Type B pancreatic cell (in vitro differentiated cells): ENCODE measurements at places on chromosomes 5 and 9. TPM values are rescaled to one million over a fixed set of nuclear protein-coding genes. Genes with fewer than 3 reads are reported as not detected.
A peak's percentile ranks its signal among the peaks of the same experiment; 100 is the strongest.

DNA sequence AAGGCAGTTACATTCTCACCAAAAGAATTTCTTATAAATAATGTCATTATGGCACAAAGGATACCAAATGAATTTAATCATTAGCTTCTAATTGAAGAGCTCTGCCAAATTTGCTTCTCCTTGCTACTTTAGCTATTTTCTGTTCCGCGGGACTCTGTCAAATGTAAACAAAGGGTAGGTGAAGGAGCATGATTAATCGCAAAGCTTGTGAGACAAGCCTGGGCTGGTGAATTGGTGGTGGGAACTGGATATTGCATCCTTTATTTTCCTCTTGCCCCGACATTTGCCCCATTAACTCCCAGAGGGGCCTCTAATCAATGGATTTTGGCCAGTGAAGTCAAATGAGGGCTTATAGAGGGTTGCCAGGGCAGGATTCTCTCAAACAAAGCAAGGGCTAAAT, 234.2 kb upstream of the RFX3 start:
- DNase-seq: no peak

Gene SHISAL2B
- total RNA-seq: 0.63 TPM in 1 of 2 replicates, not detected in the other

Gene LMX1B
- total RNA-seq: 13.6 and 33.6 TPM in 2 replicates

GRCh38 chr5:6504677-6505415, 56.2 kb downstream of the UBE2QL1 start:
- no peak for DNase-seq

DNA sequence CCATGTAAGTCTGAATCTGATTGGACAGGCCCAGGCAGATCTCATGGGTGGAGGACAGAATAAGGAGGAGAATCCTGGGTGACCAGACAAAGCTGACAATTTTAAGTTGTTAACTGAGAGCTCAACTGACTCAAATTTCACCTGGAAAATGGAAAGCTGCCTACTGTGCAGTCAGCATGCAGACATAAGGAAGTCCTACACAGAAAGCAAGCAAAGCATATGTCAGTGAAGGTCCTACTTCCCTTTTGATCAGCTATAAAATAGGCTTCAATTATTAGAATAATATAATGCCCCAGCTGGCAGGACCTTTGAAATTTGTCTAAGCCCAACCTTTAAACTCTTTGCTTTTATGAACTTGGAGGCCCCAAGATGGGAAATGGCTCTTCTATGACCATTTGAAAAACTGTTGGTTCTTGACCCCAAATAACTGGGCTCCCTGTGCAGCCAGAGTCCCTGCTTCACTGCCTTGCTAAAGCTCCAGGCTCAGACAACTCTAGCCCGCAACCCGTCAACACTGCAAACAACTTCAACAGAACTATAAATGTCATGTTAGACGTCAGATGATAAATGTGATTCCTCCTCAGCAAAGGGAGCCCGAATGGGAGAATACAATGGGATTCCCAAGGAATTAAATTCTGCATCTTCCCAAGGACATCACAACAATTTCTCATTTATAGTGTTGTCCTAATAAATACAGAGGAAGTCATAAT, 118.9 kb upstream of the ADRA1B start:
- DNase-seq: no peak

Gene TMC1
- not detected in 2 replicates for total RNA-seq

Gene PLPPR1
- total RNA-seq: 3.2 and 6.2 TPM in 2 replicates

DNA sequence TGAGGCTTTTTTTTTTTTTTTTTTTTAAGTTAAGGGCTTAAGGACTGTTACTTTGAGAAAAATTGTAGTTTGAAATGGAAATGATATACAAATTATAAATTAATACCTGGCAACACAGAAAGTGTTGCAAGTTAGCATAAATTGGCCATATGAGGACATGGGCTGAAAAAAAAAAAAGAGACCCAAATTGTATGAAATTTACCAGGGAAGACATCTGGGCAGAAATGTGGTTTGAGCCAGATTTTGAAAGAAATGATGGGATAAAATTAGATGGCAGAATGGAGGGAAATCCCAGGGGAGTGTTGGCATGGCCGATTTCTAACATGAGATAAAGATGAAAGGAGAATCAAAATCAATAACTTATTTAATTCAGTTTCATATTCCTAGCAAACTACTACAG, 472.1 kb downstream of the CTNND2 start:
- DNase-seq: no peak

Gene KCNV2
- total RNA-seq: not detected in 2 replicates

- no peak for DNase-seq
Observed at GRCh38 chr5:35963381-35963843, 25.0 kb upstream of the CAPSL start.

Gene PCDHGB1
- total RNA-seq: 1.1 and 1.8 TPM in 2 replicates

DNA sequence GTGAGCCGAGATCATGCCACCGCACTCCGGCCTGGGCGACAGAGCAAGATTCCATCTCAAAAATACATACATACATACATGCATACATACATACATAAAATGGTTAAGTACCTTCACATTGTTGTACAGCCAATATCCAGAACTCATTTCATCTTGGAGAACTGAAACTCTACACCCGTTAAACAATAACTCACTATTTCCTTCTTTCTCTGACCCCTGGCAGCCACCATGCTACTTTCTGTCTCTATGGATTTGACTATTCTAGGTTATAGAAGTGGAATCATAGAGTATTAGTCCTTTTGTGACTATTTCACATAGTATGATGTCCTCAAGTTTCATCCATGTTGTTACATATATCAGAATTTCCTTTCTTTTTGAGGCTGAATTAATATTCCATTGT, 9.6 kb upstream of the KIF27 start:
- no peak for DNase-seq

- DNase-seq: no peak
Observed at GRCh38 chr9:127368852-127369402, 28.0 kb upstream of the SLC2A8 start.

Gene FOXD4L4
- 0.51 TPM in 1 of 2 replicates, not detected in the other for total RNA-seq

Gene LYRM7
- total RNA-seq: 6.4 and 9.3 TPM in 2 replicates

Gene GHR
- total RNA-seq: 2.6 and 6.5 TPM in 2 replicates

GRCh38 chr5:104353371-104353770, 790.8 kb upstream of the NUDT12 start:
- no peak for DNase-seq

DNA sequence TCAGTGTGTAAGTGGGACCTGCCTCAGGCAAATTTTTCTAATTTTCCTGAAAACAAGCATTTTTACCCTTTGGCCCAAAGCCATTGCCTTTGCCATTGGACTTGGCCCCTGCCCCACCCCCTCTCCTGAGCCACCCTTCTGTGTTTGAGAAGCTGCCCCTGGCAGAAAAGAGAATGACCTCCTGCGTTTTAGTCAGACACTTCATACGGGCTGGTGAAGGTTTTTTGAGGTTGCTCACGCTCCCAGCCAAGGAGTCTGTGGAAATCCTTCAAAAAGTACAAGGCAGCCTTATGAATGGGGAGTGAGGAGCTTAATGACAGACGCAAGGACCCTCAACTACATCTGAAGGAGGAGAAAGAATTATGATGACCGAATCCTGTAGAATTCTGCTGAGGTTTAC, 308.9 kb downstream of the SLIT3 start:
- no peak for DNase-seq

Gene FGFR4
- 33.0 and 34.1 TPM in 2 replicates for total RNA-seq

- no peak for DNase-seq
Observed at GRCh38 chr9:121038804-121039203, 11.3 kb downstream of the C5 start.

GRCh38 chr9:82912645-82913044, 150.3 kb downstream of the RASEF start:
- DNase-seq: no peak

Gene PKD2L2
- not detected in 2 replicates for total RNA-seq

- DNase-seq: no peak
Observed at GRCh38 chr5:72818866-72819534, 2.5 kb downstream of the TNPO1 start.

DNA sequence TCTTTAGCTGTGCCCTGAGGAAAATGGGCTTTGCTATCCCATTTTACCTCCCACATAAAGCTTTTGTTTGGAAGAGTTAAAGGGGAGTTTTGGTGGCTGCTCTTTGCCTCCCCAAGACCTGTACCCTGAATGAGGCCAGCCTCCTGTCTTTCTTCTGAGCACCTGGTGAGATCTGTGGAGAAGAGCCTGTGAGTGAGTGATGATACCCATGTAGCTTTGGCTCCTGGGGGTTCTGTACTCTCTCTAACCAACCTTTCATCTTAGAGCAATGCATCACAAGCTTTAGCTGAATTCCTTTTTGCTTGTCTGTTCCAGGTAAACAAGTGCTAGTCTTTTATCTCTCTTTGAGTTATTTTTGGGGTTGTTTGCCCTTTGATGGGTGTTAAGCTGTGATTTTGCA, 73.6 kb downstream of the SCAMP1 start:
- DNase-seq: no peak

- DNase-seq: no peak
Observed at GRCh38 chr9:134385915-134386314, 59.7 kb downstream of the RXRA start.

DNA sequence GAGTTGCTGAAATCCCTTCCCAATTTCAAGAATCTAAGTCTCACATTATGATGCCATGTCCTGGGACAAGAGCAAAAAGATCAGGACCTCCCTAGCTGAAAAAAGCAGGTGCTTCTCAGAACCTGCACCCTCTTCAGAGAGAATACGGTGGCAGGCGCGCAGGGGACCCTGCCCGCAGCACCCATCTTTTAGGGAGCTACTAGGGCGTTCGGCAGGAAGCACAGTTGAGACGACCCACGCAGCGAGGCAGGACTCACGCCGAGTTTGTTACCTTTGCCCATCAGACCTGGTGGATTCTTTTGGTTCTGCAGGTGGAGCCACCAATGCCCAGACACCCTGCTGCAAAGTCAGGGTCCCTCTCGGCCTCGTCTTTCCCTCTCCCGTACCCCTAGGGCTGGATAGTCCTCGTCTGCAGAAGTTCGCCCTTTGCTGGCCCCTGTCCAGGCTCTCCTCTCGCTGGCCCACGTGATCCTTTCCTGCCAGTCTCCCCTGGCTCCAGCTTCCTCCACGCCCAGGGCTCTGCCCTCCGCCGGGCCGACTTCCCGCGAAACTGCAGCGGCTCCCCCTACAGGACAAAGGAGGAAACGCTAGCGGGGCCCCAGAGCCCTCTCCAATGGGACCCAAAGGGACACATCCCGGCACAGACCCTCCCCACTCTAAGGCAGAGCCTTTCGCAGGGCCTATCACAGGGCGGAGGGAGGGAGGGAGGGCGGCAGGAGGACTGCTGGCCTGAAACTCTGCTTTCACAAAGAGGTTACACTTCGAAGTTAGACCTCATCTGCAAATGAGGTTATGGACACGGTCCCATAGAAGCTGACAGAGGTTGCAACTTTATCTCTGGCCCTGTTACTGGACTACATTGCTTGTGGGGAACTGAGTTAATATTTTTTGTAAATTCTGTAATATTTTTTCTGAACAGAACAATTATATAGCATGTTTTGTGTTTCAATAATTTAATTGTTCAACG, 28.8 kb downstream of the TMEM174 start:
- DNase-seq: peak; percentile 81

DNA sequence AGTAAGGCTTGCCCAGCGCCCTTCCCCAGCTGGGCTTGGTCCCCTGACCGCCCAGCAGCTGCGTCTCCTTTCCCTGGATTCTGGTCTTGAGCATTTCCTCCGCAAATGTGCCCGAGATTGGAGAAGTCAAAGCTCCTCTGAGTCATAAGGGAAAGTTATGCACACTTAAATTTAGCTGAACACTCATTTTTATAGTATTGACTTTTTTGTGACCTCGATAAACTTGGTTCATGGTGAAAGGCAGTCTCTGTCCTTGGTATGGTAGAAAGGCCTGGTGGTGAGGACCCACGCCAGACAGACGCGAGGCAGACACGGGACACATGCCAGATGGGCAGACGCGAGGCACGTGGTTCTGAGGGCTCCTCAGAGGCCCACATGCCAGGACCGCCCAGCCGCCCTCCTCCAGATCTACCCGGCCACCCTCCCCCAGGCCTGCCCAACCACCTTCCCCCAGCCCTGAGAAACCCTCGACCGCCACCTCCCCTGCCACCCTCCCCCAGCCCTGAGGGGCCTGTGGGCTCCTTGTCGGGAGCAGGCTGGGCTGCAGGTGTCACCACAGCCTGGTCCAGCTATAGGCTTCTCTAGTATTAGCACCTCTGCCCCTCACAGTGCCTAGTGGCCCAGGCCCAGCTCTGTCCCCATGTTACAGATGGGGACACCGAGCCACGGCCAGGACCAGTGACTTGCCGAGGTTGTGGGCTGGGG, 60.9 kb upstream of the CACNA1B start:
- no peak for DNase-seq

DNA sequence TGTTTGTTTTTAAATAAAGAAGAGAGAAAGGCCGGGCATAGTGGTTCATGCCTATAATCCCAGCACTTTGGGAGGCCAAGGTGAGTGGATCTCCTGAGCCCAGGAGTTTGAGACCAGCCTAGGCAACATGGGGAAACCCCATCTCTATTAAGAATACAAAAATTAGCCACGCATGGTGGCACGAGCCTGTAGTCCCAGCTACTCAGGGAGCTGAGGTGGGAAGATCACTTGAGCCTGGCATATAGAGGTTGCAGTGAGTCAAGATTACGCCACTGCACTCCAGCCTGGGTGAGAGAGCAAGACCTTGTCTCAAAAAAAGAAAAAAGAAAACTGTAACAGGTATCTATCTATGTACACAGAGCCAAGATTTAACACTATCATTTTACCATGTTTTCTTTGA, 34.2 kb upstream of the CDC42SE2 start:
- DNase-seq: no peak

- DNase-seq: no peak
Observed at GRCh38 chr5:113678924-113679575, 165.6 kb downstream of the YTHDC2 start.

DNA sequence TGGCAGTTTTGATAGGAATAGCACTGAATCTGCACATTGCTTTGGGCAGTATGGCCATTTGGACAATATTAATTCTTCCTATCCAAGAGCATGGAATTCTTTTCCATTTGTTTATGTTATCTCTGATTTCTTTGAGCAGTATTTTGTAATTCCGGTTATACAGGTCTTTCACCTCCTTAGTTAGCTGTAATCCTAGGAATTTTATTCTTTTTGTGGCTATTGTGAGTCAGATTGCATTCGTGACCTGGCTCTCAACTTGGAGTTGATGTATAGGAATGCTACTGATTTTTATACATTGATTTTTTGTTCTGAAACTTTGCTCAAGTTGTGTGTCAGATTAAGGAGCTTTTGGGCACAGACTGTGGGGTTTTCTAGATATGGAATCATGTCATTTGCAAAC, 24.0 kb downstream of the TMEM161B start:
- no peak for DNase-seq

Gene SPATA31E1
- total RNA-seq: not detected in 2 replicates

Gene OR13C5
- not detected in 2 replicates for total RNA-seq

DNA sequence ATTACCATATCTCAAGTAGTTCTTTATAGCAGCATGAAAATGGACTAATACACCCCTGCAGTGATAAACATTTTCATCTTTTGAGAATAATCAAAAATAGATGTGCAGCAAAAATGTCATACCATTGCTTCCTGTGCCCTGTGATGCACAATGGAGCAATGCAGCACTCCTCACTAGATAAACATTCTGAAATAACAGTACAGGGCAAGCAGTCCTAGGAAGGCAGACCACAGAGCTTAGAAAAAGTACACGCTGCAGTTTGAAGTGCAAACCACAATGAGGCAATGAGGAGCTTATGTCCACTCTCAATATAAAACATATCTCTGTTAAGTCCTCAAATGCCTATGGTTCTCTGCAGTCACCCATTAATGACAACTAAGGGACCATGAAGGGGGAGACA, 367.6 kb downstream of the PDE4D start:
- DNase-seq: no peak

Gene MCTP1
- total RNA-seq: 4.6 and 14.8 TPM in 2 replicates

GRCh38 chr5:96703384-96703920, 41.3 kb downstream of the CAST start:
- DNase-seq: no peak

Gene SNX24
- total RNA-seq: 13.6 and 14.8 TPM in 2 replicates
